ENCODE measurements at places on chromosomes 5 and 9.

DNA sequence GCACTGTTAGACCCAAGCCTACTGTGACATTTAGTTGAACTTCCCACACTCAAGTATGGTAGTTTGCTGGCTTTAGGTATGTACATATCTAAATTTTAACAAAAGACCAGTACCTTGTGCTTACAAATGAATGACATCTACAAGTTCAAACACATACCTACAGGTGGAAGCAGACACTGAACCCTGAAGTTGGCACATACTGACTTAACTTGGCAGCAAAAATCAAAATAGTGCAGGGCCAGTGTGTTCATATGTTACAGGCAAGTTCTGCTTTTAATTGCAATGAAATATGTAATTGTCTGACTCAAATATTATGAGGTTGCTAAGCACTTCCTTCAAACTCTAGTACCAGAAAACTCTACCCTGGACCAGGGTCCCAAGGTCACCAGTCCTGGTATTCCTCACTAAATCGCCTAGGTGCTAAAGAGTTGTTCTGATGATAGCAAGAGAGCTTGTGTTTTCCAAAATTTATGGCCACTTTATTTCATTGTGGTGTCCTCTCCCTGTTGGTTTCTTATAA, 77.4 kb downstream of the MEGF10 start:
- no peak for DNase-seq
- no peak overlapping the region for H3K4me3 ChIP-seq
- H3K27ac ChIP-seq: no peak overlapping the region
- H3K36me3 ChIP-seq: no peaks in the 10 kb centered on the region
- H3K4me1 ChIP-seq: no peaks in the 10 kb centered on the region

- H3K36me3 ChIP-seq: no peaks in the 10 kb centered on the region
- H3K27ac ChIP-seq: no peak overlapping the region
- no peaks in the 10 kb centered on the region for H3K27me3 ChIP-seq
- no peaks in the 10 kb centered on the region for H3K4me1 ChIP-seq
- no peak overlapping the region for H3K4me3 ChIP-seq
Observed at GRCh38 chr5:127014573-127014972, 15.8 kb downstream of the MARCHF3 start.

DNA sequence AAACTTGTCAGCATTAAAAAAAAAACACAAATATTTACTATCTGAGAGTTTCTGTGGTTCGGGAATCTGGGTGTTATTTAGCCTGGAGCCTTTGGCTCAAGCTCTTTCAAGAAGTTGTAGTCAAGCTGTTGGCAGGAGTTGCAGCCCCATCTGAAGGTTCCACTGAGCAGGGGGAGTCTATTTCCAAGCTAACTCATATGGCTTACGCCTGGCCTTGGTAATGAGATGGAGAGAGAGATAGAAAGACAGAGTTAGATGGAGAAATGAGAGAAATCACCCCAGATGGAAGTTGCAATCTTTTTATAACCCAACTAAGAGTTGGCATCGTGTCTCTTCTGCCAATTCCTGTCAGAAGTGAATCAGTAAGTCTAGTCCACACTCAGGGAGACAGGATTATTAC, 1075.2 kb upstream of the SEMA6A start:
- H3K27me3 ChIP-seq: no peaks in the 10 kb centered on the region
- no peaks in the 10 kb centered on the region for H3K36me3 ChIP-seq
- no peak overlapping the region for H3K27ac ChIP-seq
- no peaks in the 10 kb centered on the region for H3K4me1 ChIP-seq
- H3K4me3 ChIP-seq: no peak overlapping the region
- DNase-seq: no peak

DNA sequence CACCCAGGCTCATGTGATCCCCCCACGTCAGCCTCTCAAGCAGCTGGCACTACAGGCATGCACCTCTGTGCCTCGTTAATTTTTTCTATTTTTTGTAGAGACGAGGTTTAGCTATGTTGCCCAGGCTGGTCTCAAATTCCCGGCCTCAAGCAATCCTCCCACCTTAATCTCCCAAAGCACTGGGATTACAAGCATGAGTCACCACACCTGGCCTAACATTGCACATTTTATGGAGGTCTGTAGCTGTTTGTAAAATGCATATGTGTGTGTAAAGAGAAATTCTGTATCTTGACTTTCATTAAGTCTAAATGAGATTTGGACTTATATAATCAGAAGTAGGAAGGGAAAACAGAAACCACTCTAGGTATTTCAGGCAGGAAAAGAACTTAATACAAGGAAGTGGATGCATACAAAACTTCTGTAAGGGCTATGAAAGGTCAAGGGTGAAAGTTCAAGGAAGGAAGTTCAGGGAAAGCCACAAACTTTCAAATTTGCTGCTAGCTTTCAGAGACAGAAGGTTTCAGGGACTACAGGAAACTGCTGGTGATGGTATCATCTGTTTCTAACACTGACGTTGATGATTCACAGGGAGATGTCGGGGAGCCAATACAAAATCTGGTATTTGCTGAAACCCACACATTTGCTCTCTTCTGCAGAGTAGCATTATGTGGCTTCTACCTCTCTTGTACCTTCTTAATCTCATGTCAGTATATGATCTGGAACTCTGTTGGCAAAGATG, 209.4 kb downstream of the PIK3R1 start:
- DNase-seq: no peak
- no peak overlapping the region for H3K4me3 ChIP-seq
- peak overlapping the region; percentile 85 for H3K27ac ChIP-seq
- H3K27me3 ChIP-seq: no peaks in the 10 kb centered on the region

GRCh38 chr9:87089929-87090328, 142.6 kb upstream of the GAS1 start:
- no peak overlapping the region for H3K27ac ChIP-seq
- no peaks in the 10 kb centered on the region for H3K4me1 ChIP-seq
- H3K4me3 ChIP-seq: no peak overlapping the region
- DNase-seq: no peak
- peaks cover 1% of the 10 kb centered on the region for H3K36me3 ChIP-seq
- no peaks in the 10 kb centered on the region for H3K27me3 ChIP-seq

DNA sequence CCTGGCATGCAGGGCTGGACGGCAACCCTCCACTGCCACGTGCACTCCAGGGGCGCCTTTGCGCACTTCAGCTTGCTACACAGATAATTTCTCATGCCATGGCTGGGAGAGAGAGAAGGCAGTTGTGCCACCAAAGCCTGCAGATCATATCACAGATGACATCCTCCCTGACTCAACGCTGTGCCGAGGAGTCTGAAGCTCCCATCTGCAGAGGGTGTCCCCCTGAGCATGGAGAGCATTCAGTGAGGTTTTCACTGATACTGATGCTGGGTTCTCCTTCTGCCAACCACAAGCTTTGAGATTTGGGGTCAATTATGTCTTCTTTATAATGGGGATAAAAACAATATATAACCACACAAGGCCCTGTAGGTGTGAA, 607.4 kb upstream of the ADAMTS16 start:
- H3K4me3 ChIP-seq: no peak overlapping the region
- H3K4me1 ChIP-seq: peaks cover 7% of the 10 kb centered on the region
- no peaks in the 10 kb centered on the region for H3K27me3 ChIP-seq

DNA sequence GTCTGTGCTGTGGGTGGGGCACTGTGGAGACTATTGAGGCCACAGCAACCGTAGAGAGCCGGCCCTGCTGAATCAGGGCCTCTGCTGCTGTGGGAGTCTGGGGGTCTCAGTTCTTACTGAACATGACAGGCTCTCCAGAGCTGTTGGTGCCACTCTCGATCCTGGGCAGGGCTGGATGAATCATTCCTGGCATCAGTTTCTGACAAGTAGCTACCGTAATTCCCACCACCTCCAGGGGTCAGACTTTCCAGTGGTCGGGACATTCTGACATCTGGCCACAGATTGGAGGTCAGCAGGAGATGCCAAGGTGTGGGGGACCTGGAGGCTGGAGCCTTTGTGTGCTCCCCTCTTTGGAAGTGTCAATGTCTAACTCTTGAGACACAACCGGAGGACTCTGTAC, 188.4 kb downstream of the IRX2 start:
- H3K27me3 ChIP-seq: no peaks in the 10 kb centered on the region
- no peaks in the 10 kb centered on the region for H3K4me1 ChIP-seq
- H3K4me3 ChIP-seq: no peak overlapping the region
- H3K27ac ChIP-seq: no peak overlapping the region
- no peaks in the 10 kb centered on the region for H3K36me3 ChIP-seq
- DNase-seq: no peak

DNA sequence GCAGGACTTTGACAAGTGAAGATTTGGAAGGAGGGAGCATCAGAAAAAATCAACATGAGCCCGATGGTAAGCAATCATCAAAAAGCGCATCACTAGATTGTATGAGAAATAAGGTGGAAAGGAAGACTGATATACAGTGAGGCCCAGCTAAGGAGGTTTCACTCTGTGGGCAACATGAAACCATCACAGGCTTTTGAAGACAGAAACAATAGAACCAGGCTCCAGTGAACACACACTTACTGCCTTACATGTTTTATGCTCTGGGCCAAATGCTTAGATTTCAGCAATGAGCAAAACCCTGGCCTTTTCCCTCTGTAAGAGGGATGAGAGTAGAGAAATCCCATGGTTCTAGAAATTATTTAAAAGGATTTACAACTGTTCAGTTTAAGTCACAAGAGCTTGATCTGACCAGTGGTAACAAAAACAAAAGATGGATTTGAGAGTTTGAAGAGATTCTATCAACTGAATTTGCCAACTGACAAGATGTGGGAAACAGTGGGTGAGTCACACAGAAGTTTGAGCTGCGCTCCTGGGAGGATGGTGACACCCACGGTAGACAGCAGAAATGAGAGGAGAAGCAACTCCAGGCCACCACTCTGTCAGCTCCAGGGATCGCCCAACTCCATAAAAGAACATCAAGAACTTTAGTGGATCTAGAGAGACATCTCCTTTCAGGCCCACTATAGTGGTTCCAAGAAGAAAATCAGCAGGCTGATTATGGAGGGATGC, 261.8 kb downstream of the MCTP1 start:
- H3K27me3 ChIP-seq: no peaks in the 10 kb centered on the region
- no peaks in the 10 kb centered on the region for H3K36me3 ChIP-seq
- DNase-seq: no peak
- no peak overlapping the region for H3K4me3 ChIP-seq
- no peak overlapping the region for H3K27ac ChIP-seq

DNA sequence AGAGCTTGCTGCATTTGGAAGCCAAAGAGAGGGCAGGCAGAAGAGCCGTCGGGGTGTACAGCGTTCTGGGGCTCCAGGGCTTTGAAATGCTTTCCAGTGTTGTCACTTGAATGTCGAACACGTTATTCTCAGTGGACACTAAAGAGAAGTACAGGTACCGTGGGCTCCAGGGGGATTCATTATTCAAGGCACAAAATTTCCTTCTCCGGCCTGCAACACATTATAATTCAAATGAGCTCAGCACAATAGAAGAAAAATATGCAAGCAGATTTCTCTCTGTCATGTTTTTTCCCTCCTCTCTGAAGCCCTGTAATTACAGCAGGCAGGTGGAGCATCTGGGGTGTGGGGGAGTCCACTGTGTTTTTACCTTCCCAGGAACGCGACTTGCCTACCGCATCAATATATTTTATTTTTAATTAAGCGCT, 293.1 kb downstream of the ZSWIM6 start:
- H3K4me1 ChIP-seq: no peaks in the 10 kb centered on the region
- H3K36me3 ChIP-seq: no peaks in the 10 kb centered on the region
- no peaks in the 10 kb centered on the region for H3K27me3 ChIP-seq
- no peak overlapping the region for H3K4me3 ChIP-seq
- DNase-seq: no peak

DNA sequence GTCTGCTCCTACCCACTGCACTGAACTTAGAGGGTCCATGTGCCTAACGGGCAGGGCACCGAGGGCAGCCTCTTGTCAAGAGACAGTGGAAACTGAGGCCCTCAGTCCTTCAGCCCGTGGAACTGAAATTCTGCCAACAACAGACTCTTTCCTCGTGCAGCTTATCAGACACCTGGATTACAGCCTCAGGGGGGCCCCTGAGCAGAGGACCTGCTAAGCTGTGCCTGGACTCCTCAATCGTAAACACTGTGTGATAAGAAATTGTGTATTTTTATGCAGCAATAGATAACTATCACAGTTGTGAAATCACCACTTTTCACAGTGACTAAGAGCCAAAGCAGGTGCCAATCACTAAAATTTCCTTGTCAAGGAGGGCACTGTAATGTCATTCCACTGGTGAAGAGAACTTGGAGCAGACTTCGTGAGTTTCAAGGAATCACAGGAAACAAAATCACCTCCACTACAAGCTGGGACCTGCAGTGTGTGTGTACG, 33.4 kb upstream of the CTSV start:
- H3K27ac ChIP-seq: no peak overlapping the region
- H3K27me3 ChIP-seq: no peaks in the 10 kb centered on the region
- DNase-seq: peak; percentile 73
- H3K4me3 ChIP-seq: no peak overlapping the region
- no peaks in the 10 kb centered on the region for H3K36me3 ChIP-seq

DNA sequence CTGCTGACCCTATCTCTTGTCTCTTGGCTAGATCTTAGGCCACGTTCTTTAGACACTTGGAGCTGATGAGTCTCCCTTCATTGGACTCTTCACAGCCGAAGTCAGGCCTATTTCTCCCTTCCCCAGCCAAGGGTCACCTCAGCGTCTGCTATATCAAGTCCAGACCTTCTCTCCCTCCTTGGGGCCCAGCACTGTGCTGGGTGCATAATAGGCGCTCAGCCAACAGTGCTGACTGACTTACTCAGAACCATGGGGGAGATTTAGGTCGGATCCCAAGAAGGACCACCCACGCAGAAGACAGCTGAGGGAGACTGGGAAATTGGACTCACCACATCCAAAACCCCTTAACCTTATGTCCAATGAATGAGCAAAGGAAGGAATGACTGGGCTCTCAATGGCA, 5.6 kb upstream of the AMBP start:
- no peaks in the 10 kb centered on the region for H3K27me3 ChIP-seq
- no peak overlapping the region for H3K27ac ChIP-seq
- no peak overlapping the region for H3K4me3 ChIP-seq
- H3K36me3 ChIP-seq: no peaks in the 10 kb centered on the region
- H3K4me1 ChIP-seq: no peaks in the 10 kb centered on the region

DNA sequence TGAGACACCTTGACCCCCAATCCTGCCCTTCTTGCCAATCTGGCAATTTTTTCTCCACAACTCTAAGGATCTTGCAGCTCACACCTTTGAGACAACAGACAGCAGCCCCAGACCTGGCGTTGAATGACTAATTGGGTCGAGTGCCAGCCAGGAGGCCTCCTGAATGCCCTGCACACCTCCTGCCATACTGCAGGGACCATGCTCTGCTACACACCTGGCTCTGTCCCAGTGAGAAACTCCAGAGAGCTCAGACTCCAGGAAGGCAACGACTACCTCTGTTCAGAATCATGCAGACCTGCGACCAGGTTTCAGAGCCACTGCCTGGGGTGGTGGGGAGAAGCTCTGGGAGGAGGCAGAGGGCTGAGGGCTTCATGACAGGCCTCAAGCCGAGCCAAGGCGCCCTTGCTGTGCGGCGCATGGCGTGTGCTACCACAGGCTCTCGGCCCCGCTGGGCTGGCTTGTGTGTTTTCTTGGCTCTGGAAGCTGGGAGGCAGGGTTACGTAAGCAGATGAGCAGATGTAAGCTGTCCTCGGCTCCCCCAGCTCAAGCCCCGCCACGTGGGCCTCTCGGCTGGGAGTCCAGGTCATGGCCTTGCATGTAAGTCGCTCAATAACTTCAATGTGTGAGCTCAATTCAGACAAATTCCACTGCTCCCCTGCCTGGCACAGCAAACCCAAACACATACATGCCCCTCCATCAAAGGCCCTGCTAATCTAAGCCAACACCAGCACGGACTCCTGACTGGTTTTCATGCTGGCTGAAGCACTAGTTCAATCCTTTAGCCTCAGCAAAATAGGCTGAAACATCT, 27.5 kb downstream of the B4GALT1 start:
- H3K36me3 ChIP-seq: peaks cover 6% of the 10 kb centered on the region
- H3K4me3 ChIP-seq: no peak overlapping the region
- H3K27me3 ChIP-seq: no peaks in the 10 kb centered on the region
- peaks cover 41% of the 10 kb centered on the region for H3K4me1 ChIP-seq
- H3K27ac ChIP-seq: no peak overlapping the region
